Islet precursor cell (in vitro differentiated cells): ENCODE measurements at places on chromosomes 6 and 20.

DNA sequence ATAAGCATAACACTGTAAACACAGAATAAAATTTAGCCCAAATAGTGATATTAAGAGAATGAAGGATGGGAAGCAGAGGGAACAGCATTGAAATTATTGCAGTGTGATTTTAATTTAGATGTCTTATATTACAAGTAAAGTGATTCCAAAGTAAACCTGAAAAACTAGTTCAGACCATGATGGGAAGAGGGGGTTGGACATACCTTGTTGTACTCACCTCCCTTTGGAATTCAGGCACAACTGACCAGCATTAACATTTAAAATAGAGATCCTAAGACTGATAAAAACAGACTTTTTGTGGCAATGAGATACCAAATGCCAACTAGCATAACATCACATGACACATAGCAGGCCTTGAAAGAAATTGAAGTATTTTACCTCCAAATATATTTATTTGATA is 262.6 kb upstream of the PRND start:
- no peak for DNase-seq

DNA sequence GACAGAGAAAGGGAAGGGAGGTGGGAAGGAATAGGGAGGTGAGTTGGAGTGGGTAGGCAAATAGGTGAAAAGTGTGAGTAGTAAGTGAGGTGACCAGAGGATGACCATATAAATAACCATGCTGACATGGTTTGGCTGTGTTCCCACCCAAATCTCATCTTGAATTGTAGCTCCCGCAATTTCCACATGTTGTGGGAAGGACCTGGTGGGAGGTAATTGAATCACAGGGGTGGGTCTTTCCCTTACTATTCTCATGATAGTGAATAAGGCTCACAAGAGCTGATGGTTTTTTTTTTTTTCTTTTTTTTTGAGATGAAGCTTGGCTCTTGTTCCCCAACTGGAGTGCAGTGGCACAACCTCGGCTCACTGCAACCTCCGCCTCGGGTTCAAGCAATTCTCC is 21.5 kb upstream of the SMIM13 start:
- no peak for DNase-seq

GRCh38 chr6:45191414-45191813 is 136.7 kb upstream of the RUNX2 start:
- DNase-seq, result no peak

DNA sequence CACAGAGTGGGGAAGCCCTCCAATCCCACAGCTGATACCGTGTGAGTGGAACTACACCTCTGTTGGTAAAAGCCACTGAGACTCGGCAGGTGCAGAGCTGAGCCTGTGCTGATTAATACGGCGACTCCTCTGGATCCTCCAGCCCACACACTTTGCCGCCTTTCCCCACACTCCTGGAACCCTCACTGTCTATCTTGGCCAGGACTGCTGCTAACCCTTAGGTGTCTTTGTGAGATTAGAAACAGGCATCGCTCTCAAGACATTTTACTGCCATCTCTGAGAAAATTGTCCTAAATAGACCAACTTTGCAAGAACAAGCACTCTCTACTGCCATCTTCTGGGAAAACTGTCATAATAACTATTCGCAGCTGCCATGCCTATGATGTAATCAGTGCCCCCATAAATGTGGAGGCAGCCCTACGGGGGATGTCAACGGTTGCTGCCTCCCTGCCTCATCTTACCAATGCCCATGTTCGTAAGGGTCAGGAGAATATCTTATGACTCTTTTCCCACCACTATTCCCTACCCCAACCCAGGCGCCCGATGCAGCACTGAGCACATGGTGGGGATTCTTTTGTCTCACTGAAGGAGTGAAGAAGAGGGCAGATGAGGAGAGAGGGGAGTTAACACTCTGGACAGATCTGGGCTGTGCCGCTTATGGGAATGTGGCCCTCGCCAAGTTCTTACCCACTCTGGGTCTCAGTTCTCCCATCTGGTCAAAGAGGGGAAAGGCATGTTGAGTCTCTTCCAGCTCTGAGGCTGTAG is 26.1 kb upstream of the KCNB1 start:
- DNase-seq, result no peak

DNA sequence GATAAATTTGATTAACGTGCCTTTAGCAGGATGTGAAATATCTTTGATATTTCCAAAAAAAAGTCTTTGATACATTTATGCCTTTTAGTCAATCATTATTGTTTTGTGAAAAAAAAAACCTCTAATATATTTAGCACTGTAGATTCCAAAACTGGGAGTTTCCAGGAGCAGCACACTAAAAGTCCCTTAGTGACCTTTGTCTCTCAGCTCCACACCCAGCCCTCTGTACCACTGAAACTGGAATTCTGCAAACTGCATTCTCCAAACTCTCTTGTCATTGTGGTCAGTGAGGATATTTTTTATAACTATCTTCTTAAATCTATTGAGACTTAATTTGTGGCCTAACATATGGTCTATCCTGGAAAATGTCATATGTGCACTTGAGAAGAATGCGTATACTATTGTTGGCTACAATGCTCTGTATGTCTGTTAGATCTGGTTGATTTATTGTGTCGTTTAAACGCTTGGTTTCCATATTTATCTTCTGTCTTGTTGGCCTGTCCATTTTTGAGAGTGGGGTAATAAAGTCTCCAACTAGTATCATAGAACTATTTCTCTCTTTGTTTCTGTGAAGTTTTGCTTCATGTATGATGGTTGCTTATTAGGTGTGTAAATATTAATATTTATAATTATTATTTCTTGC is 73.2 kb upstream of the CNKSR3 start:
- no peak for DNase-seq

DNA sequence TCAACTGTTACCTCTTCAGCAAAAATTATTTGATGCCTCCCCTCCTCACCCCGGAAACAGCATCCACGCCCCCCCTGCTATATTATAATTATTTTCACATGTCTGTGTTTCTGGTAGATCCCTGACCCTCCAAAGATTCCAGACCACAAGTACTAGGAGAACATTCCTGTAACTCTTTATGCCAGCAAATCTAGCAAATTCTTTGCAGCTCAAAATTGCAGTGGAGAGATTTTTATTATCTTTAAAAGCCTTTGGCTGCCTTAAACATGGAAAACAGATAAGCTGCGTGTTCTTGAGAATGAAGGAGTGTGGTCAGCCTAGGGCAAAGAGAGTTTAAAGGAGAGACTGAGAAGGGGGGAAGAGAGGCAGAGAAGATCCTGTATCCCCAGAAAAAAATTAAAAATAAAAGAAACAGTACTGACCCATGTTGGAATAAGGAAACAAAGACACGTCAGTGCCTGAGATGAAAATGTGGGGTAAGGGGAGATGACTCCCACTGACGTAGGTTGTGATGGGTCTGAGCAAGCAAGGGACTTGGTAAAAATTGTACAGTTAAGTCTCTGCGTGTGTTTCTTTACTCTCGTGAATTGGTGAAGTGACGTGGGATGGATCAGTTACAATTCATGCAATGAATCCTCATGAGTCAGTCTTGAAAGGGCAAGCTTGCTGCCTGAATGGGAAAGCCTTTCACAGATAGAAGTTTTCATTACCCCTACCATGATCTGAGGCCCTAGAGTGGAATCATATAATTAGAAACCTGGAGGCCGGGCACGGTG is 8.3 kb downstream of the ID4 start:
- no peak for DNase-seq

GRCh38 chr6:15602154-15602553 is 60.7 kb downstream of the DTNBP1 start:
- DNase-seq, result no peak

DNA sequence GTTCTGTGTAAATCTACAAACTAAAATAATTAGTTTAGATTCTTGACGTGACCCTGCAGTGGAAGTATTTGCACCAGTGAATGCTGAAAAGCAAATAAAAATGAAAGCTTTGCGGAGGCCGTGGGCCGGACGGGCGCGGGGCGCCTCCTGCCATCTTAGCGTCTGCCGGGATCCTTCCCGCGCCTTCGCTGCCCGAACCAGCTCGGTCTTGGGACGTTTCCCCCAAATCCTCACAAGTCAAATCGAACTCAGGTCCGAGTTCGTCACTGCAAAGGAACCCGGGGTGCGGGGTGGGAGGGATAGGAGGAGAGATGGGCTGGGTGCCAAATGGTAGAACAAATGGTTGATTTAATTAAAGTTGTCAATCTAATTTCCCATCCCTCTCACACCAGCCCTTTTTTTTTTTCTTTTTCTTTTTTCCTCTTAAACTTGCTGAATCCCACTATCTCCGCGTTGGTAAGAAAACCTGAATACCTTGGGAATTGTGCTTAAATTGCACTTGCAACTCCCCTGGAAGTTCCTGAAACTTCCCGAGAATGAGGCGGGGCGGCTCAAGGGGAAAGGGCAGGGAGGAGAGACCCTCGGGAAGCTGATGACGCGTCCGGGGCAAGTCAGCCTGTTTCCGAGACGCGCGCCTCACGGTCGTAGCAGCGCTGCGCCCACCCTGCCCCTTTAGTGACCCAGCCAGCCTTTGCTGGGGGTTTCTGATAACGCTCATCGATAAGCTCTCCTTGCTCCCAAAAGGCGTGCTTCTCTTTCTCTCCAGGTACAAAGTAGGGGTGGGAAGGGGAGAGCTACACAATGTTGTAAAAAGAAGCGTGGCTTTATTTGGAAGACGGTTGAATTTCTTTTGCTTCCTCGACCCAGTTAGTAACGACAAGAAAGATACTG is 1.8 kb downstream of the GJA1 start:
- peak; percentile 77 for DNase-seq

DNA sequence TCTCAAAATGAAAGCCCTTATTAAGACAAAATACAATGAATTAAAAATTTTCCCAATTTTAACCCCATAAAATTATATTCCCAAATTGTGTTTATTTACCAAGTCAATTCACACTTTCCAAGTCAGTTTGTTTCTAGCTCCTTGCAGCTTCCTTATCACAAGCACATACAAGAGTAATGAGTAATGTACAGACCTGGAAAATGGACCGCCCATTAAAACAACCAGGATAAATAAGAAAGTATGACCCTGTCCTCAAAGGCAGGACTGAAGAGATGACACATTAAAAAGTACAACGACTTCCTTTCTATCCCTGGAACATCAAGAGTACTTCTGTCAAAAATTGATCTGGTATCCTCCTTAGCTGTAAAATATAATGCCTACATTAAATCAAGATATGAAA is 47.1 kb upstream of the TMX4 start:
- no peak for DNase-seq

DNA sequence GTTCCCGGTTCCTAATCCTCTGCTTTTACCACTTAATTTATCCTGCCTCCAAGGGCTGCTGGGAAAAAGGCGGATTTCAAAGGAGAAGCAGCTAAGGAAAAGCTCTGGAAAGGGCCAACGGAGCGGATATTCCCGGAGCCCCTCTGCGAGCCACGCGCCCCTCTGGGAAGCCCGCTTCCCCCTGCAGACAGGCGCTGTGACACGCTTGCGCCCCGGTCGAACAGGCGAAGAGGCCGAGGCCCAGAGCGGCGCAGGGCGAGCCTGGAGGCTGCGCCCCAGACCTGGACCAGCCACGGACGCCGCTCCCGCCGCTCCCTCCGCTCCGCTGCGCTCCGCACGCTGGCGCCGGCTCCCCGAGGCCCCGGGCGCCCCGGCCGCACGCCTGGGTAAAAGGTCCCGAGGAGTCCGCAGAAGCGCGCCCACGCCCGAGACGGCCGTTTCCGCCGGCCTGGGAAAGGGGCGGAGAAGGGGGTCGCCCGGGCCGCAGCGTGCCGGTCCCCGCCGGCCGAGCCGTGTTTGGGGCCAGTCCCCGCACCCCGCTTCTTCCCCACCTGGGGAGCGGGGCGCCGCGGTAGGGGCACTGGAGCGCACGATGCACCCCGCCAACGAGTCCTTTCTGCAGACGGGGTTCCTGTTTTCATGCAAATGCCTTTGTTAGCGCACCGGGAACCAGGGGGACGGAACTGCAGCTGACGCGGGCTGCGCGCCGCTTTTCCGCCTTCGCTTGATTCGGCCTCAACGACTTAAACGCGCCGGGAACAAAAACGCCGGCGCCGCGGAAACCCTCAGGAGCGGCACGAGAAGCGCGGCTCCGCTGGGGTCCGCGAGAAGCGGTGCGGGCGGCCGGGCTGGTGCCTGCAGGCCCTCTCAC is 91.9 kb upstream of the SIRPA start:
- DNase-seq, result peak; percentile 78

GRCh38 chr20:58691773-58692578 is 624 bp upstream of the NPEPL1 start:
- DNase-seq, result no peak

DNA sequence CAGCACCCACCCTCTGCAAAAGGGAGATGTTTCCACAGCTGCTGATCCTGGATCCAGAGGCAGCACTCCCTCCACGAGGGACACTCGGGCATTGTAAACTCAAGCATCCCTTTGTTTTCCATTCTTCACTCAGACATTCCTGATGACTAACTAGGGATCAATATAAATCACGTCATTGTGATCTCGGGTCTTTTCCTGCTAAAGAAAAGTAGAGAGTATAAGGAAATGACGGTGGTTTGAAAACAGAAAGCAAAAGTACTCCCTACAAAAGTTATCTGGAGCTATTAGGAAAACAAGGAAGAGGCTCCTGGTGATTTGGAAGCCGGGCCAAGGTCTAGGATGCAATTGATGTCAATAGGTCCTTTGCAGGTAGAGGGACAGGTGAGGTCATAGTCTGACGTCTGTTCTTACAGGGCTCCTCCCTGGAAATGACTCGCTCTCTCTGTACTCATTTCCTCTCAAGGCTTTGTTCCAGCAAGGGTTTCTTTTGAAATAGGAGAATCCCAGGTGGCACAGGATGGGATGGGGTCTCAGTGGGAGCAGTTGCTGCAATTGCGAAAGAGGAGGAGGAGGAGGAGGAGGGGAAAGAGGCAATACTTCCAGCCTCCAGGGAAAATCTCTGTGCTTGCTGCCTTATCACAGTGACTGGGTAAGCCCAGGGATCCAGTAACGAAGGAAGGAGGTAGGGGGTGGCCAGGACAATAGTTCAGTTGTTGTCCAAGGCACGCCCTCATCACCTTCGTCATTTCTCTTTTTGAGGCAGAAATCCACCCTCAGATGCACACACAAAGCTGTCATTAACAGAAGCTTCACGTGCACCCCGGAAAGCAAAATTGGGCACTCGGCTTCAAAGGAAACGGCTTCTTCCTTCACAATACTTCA is 222.8 kb downstream of the LY86 start:
- peak; percentile 94 for DNase-seq

GRCh38 chr6:123439371-123439770 is 197.4 kb downstream of the TRDN start:
- DNase-seq, result no peak

GRCh38 chr6:119350202-119350951 is 816 bp upstream of the MAN1A1 start:
- no peak for DNase-seq

DNA sequence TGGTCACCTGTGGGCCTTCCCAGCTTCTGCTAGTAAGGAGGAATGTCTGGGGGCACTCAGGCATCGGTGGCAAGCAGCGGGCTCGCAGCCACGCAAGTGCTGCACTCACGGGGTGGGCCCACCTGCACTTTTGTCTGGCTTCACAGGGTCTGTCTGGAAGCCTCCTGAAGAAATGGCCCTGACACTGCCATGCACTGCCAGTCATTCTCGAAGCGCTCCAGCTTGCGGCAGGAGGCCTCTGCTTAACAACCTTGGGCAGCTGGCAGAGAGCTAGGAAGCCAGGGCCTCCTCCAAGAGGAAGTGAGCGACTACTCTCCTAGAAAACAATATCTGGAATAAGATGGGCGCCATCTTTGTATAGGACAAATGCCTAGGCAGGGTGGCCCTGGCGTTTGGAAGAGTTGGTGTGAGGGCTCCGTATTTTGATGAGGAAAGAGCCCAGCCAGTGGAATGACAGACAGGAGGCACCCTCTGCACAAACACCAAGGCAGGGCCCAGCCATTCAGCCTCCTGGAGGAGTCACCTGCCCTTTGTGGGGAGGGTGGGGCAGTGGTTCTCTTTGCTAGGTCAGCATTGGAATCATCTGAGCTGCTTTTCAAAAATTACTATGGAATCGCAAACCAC is 113.9 kb downstream of the SYNDIG1 start:
- no peak for DNase-seq
